Keratinocyte (primary cell): ENCODE measurements at places on chromosomes 1 and 21. TPM values are rescaled to one million over a fixed set of nuclear protein-coding genes. Genes with fewer than 3 reads are reported as not detected.
A peak's percentile ranks its signal among the peaks of the same experiment; 100 is the strongest.

Gene C8A
- not detected in 3 replicates for polyA plus RNA-seq

Gene KRTAP10-4
- 0.06 TPM in 1 of 3 replicates, not detected in the others for polyA plus RNA-seq

Gene PLXNA2
- polyA plus RNA-seq, result 4.6 to 10.4 TPM (median 6.7 TPM) in 3 replicates

Gene CLEC20A
- not detected in 3 replicates for polyA plus RNA-seq

Gene ADORA3
- polyA plus RNA-seq, result not detected in 3 replicates

Gene LDLRAD1
- polyA plus RNA-seq, result not detected in 3 replicates

Gene KCNK2
- 0.10 to 0.33 TPM (median 0.17 TPM) in 3 replicates for polyA plus RNA-seq

Gene GPR25
- 0.06 TPM in 1 of 3 replicates, not detected in the others for polyA plus RNA-seq

Gene VWA5B1
- not detected in 3 replicates for polyA plus RNA-seq

Gene KRTAP11-1
- not detected in 3 replicates for polyA plus RNA-seq

DNA sequence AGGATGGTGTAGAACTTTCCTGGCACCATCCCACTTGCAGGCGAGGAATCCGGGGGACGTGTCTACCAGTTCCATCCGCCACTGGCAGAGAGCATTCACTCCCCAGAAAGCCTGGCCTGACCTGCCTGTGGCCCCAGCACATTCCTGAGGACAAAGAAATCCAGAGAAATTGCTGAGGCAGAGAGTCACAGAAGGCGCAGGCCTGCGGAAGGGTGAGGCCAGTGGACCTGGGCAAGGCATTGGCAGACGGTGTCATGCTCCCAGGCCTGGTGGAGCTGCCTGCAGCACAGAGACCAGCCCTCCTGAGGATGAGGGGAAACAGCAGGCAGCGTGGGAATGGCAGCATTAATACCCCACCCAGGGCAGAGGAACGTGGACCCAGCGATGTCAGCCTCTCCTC, 81.2 kb upstream of the F3 start:
- peak; percentile 75 for DNase-seq

DNA sequence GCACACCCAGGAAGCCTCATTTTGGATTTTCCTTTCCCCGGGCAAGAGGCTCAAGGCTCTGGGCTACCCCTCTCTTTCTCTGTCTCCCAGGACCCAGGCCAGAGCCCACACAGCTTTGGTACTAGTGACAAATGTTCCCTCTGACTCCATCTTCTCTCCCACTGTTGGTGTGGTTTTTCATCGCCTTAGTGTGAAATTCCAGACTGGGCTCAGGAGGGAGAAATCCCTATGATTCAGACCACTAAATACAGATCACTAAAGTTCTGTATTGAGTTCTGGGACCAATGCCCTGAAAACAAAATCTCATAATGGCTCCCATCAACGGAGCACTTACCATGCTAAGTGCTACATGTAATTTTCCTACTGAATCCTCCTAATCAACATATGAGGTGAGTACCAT, 26.1 kb downstream of the IQGAP3 start:
- no peak for DNase-seq

- no peak for DNase-seq
Observed at GRCh38 chr1:163046071-163046470, 23.1 kb upstream of the RGS4 start.

GRCh38 chr1:62687903-62688686, at the start of gene DOCK7:
TSS of gene DOCK7 (minus strand) at chr1:62688386. CDS start at chr1:62688264, 122 bp downstream.
- no peak for DNase-seq

DNA sequence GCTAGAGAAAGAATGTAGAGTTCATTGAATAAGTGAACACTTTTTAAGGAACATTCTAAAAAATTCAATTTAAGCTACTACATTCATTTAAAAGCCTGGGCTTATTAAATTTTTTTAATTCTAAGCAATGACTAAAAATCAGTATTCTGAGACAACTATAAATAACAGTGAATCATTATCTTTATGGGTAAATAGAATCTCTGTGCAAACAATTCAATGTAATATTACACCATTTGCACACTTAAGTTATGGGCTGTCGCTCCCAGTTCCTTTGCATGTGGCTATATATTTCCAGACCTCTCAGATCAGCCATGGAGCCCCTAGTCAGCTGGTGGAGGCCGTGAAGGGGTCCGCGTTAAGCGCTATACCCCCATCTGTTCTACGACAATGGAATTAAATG, 65.1 kb downstream of the KCNK1 start:
- DNase-seq, result no peak

DNA sequence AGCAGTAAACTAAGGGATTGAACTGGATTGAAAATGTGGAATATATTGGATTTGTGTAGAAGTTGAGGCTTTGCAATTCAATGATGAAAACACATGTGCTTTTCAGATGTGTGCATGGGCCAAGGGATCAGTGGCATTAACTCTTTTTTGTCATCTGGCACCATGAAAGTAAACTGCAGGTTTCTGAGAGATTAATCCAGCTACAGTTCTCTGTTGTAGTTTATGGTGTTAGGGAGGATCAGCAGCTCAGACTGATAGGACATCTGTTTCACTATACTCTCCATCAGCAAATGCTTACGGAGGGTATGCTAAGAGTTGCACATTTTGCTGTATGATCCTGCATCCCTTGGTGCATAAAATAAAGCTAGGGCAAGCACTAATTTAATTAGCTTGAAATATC, 82.6 kb downstream of the C1orf21 start:
- DNase-seq, result no peak

DNA sequence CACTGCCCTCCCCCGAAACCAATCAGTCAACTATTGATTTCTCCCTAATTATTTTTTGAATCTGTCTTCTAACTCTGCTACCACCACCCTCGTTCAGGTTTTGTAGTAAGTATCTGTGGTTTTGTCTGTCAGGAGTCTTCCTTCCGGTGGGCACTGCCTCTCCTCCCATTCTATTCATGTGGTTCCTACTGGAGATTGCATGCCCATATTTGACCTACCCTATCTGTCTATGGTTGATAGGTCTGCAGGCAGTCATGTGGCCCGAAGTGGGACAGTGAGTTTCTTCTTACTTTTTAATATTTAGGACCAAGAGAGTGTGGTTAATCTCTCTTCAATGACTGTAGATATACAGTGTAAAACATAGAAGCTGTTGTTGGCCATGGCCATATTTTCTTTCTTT, 17.8 kb upstream of the MAST2 start:
- DNase-seq, result no peak

GRCh38 chr1:66415866-66416265, 118.1 kb upstream of the SGIP1 start:
- DNase-seq, result no peak

DNA sequence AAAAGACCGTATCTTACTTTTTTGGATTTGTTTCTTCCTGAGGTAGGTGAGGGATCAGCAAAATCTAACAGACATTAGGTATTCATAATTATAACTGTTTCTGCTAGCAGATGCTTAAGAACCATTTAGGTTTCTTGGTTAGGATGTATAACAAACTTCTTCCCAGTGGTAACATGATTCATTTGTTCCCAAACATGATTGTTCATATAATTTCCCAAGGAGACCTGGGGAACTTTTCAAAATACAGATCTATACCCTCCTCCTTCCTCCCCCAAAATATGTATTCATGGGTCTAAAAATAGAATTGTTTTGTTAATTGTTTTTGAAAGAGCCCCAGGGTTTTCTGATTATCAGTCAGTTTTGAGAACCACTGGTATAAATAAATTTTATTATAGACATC, 228.2 kb downstream of the COP1 start:
- DNase-seq, result no peak

- DNase-seq, result no peak
Observed at GRCh38 chr1:53595906-53596305, 136.7 kb downstream of the DMRTB1 start.

GRCh38 chr1:245316784-245317183, 162.0 kb downstream of the KIF26B start:
- DNase-seq, result no peak

DNA sequence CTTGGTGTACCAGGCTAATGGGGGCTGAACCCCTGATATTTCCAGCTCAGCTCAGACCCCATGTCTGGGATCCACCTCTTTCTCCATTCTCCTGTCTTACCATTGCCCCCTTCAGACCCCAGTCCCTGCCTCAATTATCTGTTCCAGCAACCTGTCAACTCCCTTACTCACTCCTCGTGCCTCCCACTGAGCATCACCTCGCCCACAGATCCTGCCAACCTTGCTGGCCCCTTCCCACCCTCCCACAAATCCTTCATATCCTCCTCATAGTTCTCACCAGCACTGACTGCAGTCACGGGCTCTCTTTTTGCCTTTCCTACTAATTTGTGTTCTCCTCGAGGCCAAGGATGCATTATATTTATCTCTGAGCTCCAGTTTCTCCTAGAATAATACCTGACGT, 62.9 kb downstream of the TMEM53 start:
- no peak for DNase-seq

GRCh38 chr1:14371771-14372497, 226.6 kb upstream of the KAZN start:
- DNase-seq, result no peak

DNA sequence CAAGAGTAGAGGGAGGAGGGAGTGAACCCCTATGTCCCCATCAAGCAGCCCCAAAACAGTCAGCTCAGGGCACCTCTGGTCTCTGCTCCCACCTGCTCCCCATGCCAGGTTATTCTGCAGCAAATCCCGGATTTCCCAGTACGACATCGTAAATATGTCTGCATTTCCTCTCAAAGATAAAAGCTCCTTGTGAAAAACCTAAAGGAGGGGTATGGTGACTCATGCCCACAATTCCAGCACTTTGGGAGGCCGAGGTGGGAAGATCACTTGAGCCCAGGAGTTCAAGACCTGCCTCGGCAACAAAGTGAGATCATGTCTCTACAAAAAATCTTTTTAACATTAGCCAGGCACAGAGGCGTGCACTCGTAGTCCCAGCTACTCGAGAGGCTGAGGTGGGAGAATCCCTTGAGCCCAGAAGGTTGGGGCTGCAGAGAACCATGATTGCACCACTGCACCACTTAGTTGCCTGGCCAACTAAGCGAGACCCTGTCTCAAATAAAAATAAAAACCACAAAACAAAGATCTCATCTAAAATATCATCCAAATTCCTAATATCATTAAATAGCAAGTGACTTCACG, 7.1 kb downstream of the ACOT7 start:
- DNase-seq, result peak; percentile 58

DNA sequence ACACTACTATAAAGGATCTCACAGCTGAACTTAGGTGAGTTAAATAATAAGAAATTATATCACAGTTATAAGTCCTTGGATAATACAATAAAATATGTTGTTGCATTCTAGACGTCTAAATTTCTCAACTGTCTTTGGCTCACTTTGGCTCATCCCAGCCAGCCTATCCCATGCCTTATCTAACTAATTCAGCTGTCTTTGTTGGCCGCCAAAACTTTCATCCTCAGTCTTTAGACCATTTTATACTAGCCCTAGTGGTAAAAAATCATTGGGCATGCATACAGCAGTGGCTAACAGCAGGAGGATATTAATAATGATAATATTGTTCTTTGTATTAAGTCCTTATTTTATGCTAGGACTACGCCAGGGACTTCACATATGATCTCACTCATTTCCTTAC, 59.3 kb downstream of the CCDC18 start:
- DNase-seq, result no peak

DNA sequence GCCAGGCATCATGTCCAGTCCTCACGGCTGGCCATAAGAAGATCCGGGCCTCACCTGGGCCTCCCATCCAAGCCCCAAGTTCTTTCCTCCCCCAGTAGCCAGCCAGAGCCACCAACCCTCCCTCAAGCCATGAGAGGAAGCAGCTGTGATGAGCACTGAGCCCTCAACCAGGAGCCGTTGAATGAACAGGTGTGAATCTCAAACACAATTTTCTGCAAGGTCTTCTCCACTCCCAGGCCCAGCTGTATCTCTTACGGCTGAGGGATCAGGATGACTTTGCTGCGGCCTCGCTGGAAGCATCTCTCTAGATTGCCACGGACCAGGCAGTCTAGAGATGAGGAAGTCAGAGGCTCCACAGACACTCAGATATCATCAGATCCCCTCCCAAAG, 9.8 kb upstream of the CLDN14 start:
- DNase-seq, result no peak

DNA sequence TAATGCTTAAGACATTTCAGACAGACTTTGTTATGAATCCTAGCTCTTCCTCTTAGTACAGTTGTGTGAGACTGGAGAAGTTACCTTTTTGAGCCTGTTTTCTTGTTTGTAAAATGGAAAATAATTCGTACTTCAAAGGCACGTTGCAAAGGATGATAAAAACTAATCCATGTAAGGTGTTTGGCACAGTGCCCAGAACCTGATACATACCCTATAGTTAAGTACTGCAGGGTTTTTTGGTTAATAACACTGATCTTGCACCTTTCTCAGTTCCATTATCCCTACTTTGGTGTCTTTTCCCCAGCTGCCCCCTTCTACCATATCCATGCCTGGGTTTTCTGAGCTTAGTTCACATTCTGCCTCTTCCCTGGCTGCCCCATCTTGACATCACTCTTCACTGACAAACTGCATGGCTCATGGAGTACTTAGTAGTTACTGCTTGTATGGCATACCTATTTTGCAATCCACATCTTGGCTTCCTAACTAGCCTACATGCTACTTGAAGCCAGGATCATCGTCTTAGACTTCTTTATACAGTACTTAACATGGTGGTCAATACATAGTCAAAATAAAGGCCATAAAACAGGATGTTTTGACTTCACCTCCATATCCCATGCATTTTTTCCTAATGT, 10.1 kb downstream of the CCDC185 start:
- no peak for DNase-seq

DNA sequence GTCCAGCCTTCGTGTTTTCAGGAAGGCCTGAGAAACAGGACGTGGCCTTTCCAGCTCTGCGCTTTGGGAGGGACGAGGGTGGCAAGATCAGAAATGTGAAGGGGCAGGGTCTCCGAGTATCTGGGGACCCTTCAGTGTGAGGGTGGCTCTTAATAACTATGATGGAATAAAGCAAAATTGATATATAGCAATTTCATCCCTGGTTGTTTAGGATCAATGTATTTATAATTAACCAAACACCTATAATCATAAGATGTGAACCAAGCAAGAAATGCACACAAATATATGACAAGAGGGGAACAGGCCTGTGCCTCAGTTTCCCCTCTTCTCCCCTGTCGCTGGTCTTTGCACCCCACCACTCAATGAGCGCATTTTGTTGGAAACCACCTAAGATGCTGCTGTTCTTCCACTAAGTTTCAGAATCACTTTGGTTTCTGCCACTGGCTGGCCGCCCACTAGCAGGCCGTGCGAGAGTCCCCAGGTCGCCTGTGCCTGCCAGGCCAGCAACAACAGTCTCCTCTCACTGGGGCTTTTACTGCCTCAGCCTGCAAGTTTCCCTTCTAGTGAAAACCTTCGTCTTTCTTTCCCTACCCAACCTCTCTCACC, 36.6 kb downstream of the UBASH3A start:
- DNase-seq, result no peak

- no peak for DNase-seq
Observed at GRCh38 chr1:18154430-18155194, 47.0 kb downstream of the IGSF21 start.

DNA sequence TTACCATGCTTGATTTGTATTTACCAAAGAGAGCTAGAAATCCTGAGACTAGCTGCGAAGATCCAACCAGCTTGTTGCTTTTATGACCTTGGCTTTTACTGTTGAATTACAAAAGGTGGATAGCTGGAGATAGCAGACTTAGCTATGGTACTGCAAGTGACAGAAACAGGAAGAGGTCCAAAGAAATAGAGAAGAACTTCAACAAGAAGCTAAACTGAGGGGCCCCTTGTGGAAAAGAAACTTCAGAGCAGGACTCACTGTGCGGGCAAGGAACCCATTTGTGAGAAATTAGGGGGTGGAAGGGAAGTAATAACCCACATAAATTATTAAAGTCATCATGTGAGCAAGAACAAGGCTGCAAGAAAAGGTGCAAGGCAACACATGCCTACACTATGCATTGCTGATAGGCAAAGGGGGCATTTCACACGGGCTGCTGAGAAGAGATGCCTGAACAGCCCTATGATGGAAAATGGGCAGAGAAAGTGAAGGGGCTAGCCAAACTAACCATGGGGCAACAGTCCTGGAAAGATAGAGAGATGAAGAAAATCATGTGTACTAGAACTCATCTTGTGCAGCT, 116.6 kb upstream of the PRDX6 start:
- DNase-seq, result no peak
